ENCODE measurements at places on chromosomes 11 and 22.

- DNase-seq, result no peak
Observed at GRCh38 chr22:45430871-45431270, 17.4 kb downstream of the RIBC2 start.

DNA sequence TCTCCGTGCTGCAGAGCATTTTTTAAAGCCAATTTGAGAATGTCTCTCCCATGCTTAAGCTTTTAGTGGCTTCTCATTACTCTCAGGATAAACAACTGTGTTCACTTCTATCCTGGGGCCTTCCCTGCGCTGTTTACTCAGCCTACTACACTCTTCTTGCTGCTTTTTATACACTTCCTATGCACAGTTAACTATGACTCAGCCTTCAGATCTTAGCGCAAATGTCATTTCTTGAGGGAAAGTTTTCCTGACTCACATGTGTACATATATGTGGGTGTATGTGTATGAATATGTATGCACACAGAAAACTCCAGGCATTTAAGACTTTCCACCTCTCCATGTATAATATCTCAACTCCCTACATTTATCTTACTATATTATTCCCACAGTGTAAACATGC, 9.8 kb downstream of the THAP12 start:
- DNase-seq, result peak; percentile 6

GRCh38 chr11:114166897-114167323, 107.4 kb downstream of the ZBTB16 start:
- DNase-seq, result no peak

GRCh38 chr11:114309517-114309916, 13.3 kb downstream of the NNMT start:
- no peak for DNase-seq

DNA sequence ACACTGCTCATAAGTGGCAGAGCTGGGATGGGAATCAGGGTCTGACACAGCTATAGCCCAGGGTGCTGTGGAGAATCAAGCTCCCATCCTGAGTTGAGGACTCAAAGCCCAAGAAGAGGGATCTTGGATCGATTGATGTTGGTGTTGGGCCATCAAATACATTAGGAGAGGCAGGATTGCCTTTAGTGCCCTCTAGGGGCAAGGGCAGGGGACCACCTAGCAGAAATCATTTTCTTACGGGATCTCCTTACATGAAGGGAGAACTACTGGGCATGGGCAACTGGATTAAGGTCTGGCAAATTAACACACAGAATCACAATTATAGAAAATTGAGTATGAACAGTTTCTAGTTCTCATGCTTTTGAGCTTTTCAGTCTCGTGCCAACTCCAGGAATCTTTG, 24.9 kb upstream of the EMSY start:
- no peak for DNase-seq

DNA sequence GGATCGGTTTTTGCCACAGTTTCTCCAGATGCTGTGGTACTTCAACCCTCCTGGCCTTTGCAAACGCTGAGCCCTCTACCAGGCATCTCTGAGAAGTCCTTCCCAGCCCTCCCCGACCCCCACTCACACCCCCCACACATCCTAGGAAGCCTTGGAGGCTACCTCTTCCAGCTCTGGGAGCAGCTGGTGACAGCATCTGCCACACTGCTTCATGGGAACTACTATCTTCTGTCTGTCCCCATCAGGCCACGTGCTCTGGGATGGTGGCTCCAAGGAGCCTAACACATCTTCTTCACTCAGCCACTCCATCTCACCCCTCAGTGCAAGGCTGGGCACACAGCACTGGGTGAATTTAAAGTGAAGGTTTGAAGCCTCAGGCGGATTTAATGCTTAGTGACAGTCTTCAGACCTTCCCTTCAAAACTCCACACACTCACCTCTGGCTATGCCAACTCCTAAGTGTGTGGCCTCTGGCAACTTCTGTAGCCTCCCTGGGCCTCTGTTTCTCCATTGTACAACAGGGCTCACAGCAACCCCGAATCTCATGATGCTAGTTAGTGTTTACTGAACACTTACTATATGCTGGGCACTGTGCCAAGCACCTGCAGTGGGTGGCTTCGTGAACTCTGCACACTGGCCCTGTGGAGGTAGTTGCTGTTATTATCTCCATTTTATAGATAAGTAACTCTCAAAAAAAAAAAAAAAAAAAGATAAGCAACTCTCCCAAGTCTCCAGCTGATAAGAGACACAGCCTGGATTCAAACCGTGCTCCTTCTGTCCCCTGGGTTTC, 7.3 kb upstream of the TP53I11 start:
- DNase-seq, result no peak

DNA sequence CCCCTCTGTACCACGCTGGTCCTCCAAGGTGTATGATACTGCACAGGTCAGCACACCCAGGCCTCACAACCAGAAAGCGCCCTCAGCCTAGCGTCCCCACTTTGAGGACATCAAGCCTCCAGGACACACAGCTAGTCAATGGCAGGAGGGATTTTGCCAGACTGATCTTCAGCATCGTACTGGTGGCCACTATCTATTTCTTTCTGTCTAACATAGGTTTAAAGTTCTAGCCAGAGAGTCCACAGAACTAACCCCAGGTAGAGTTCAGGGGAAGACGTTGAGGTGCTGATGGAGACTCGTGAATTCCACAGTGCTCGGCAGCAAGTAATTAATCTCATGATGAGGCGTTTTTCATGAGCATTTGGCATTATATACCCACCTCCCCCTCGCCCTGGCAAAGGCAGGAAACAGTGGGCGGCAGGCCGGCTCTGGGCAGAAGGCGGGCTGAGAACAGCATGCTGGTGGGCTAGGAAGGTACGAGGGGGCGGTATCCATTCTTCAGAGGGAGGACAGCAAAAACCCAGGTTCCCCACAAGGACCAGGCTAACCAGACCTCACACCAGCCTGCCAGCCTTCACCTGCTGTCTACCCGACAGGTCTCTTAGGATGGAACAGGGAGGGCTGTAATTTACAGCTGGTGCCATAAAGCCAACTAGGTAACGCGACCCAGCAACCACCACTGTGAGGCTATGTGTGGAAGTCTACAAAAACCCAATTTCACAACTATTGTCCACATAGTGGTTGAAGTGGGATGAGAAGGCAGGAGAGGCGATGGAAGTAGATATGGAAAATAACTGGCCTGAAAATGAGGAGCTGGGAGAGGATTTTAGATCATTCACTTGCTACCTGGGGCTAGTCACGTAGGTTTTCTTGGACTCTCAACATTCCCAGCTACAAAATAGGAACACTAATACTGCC, 18.5 kb downstream of the MYH9 start:
- DNase-seq, result peak; percentile 61

- DNase-seq, result no peak
Observed at GRCh38 chr11:106997227-106997626, 21.0 kb downstream of the GUCY1A2 start.

- DNase-seq, result no peak
Observed at GRCh38 chr11:86161336-86161735, 83.2 kb upstream of the EED start.

GRCh38 chr11:126633330-126633729, 277.8 kb downstream of the ST3GAL4 start:
- DNase-seq, result no peak

DNA sequence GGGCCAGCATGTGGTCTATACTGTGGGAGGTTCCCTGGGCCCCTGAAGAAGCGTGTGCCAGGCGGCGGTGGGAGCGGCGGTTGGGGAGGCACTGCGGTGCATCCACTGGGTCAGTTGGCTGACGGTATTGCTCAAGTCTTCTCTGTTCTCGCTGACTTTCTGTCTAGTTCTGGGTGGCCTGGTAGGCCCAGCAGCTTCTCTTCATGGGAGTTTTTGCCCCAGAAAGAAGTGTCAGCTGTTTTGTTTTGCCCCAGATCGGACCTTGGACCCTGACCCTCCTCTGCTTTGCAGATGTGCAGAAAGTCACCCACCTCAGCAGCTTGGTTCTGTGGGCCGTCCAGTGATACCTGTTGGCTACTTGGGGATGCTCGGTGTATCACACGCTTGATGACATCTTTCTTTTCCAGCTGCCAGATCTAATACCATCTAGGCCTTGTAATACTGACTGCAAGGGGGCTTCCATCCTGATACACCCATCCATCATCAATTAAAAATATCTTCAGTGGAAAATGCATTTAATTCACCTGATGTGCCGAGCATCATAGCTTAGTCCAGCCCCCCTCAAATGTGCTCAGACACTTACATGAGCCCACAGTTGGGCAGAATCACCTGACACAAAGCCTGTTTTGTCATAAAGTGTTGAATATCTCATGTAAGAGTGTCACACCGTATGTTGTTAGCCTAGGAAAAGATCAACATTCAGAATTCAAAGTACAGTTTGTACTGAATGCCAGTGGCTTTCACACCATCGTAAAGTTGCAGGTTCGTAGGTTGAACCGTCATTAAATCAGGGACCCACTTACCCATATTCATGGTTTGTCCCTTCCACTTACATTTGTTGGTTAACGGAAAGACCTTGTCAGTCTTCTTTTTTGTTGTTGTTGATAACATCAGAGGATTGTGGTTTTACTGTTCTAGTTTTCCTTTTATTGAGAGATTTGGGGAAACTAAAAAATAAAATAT, 13.9 kb downstream of the ZBED4 start:
- DNase-seq, result no peak

- DNase-seq, result no peak
Observed at GRCh38 chr11:131038597-131038996, 122.3 kb upstream of the SNX19 start.

DNA sequence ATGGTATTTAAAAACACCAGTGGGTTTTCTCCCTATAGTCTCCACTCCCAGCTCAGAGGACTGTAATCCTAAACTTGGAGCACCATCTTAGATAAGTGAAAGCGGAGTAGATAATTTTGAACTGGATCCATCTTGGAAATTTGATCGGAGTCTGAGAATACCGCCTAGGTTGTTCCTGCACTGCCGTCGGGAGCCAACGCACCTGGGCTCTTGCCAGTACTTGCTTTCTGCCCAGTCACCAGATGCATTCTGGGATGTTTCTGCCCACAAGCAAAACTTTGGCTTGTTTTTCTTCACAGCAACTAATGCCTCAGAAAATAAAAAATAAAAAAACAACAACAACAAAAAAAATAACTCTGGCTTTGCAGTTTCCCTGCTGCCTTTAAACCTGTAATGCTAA, 113.0 kb upstream of the MTMR2 start:
- DNase-seq, result no peak

DNA sequence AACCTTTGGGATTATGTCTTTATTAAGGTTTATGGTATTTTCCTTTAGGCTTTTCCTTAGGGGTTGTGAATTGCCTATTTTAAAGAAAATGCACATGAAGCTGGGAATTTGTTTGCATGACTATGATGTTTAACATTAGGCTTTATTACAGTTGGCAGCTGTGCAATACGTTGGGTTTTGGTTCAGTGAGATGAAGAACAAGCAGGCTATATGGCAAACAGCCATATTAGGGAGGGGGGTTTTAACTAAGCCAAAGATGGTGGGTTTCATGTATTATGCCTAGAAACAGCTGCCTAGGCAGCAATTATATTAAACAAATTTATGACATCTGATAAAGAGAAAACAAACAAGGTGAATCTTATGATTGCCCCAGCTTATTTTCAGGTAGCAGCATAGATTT, 880.8 kb downstream of the FAM181B start:
- no peak for DNase-seq

- DNase-seq, result no peak
Observed at GRCh38 chr11:27777033-27777432, 76.8 kb upstream of the BDNF start.

DNA sequence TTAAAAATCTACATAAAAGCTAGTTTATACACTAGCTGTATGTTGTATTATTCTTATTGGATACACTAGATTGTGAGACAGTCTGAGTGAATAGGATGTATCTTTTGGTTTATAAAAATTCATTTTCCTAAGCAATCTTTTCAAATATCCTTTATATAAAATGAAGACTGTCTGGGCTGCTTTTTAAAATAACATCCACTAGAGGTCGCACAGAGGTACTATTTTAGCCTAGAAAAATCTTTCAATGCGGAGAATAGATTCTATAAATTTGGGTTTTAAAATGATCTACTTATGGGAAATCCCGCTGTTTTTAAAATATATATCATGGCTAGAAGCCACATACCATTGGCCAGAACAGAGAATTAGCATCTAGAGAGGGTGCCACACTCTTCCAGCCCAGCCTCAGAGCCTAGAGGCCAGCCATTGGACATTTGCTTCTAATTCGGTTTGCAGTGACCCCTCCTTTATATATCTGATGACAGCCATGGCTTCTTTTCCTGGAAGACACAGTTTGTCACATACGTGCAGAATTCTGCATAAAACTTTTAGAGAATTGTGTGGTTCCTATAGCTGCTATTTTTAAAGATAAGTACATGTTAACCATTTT, 7.3 kb downstream of the C11orf97 start:
- DNase-seq, result no peak

- DNase-seq, result no peak
Observed at GRCh38 chr11:41458641-41459040, 811 bp downstream of the LRRC4C start.

DNA sequence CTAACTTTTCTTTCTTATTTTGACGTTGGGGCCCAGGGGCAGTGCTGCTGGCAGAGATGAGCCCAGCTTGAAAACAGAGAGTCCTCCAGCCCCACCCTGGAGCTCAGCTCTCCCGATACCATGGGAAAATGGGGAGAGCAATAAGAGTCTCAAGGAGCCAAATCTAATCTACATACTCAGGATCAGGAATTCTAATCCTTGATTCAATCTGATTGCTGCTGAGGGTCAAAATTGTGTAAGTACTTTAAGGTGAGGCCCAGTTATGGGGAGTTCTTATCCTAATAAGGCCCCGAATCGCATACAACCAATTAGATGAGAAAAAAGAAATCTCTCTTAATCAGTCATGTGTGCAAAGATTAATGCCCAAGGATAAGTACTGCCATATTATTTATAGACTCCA, 202.9 kb downstream of the FAM76B start:
- DNase-seq, result no peak

GRCh38 chr22:24303007-24303406, 32.4 kb downstream of the SPECC1L start:
- DNase-seq, result no peak

- DNase-seq, result no peak
Observed at GRCh38 chr22:28023036-28023435, 104.0 kb upstream of the PITPNB start.

- DNase-seq, result peak; percentile 16
Observed at GRCh38 chr11:68550485-68550817, 89.9 kb downstream of the PPP6R3 start.

GRCh38 chr22:43128116-43128515, 15.1 kb downstream of the MCAT start:
- DNase-seq, result no peak

GRCh38 chr11:108863528-108863927, 198.7 kb downstream of the DDX10 start:
- DNase-seq, result no peak

GRCh38 chr11:115544422-115544948, 40.3 kb upstream of the CADM1 start:
- no peak for DNase-seq

DNA sequence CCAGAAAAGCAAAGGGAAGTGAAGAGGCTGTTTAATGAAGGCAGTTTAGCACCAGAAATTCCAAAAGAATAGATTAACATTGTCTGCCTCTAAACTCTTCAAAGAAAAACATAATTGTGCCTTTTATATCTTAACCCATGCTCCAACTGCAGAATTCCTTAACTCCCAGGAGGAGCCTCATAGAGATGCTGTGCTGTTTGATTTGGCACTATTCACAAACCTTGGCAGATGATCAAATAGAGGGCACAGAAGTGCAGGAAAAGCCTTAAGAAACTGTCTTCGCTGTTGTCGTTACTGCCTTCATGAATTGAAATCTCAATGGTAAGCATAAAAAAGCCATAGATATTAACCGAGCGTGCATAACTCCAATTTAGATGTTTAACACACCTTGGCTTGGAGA, 124.1 kb upstream of the MPPED2 start:
- DNase-seq, result no peak

Measured in stimulated activated naive CD4-positive, alpha-beta T cell treated with Interleukin-2 at 50 U/mL for 16 hours (primary cell).